NCI-H2107 (cell line): ENCODE measurements at places on chromosomes 4 and X.

DNA sequence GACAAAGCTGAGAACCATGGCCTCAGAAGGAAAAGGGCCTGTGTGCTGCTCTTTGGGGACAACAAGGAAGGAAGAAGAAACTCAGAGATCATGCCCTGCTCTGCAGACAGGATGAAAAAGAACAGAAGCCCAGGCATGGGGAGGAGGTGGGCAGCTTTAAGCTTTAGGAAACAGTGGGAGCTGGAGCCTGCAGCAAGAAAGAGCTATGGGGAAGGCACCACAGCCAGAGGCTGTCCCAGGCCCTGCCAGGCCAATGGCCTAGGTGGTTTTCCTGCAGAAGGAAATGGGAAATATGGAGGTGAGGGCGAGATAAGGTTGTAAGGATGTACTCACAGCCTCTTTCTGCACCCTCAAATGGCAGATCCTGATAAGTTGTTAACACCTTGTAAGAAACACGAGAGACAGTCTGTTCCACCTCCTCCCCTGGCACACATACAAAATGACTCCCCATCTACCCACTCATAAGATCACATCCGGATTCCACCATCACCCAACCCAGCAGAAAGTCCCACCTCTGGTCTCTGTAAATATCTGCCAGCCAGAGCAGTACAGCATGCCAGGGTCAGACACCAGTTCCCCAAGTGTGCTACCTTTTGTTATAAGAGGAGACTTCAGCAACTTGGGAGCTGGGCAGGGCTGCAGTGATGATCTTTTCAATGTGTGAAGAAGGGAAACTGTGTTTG, 105.2 kb downstream of the RTL5 start:
- no peak for DNase-seq

- DNase-seq = no peak
Observed at GRCh38 chrX:153866302-153867019, 19.5 kb downstream of the L1CAM start.

DNA sequence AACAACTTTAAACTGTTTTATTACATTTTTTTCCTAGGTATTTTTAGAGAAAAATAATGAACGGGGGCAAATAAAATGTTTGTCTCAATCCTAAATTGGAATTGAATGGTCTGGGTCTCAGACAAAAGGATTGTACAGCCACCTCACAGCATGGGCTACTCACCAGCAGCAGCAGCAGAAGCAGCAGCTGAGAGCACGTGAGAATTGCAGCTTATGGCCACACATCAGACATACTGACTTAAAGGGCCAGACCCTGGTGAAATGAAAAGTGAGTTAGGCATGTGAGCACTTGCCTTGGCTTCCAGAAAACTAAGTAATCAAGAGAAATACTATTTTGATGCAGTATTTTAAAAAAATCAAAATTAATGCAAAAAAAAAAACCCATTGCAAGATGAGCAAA, 56.6 kb downstream of the AASDH start:
- DNase-seq = no peak

- DNase-seq = no peak
Observed at GRCh38 chr4:181323061-181323460, 920.1 kb upstream of the TENM3 start.

DNA sequence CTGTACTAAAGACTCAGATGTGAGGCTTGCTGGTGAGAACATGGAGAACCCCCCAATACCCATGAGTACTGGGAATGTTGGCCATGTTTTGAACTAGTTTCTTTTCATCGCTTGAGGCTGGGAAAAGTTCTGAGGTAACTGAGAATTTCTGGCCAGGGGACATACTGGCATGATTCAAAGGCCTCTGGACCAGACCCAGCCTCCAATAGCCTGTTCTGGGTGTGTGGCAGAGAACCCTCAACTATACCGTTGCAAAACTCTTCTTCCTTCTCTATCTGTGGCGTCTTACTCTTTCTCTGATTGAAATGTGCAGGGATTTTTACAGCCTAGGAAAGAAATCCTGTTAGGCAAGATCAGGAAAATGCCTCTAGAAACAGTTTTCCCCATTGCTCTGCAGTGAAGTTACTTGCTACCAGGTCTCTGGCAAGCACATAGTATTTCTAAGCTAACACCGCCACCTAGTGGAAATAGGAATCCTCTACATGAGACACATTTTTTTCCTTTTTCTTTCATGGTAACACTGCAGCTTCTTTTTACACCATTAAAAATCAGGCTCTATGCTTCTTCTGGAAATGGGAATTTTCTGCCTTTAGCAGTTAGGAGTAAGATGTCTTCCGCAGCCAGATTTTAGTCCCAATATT, 170.7 kb upstream of the ZCCHC13 start:
- peak; percentile 32 for DNase-seq
